NCI-H1105 treated with DMSO at 0.1 percent for 48 hours (cell line): ENCODE measurements at places on chromosomes 5 and 9.

GRCh38 chr5:6652025-6652424, 18.8 kb downstream of the SRD5A1 start:
- no peak for DNase-seq

GRCh38 chr5:143887903-143888665, 76.1 kb downstream of the HMHB1 start:
- DNase-seq = no peak

DNA sequence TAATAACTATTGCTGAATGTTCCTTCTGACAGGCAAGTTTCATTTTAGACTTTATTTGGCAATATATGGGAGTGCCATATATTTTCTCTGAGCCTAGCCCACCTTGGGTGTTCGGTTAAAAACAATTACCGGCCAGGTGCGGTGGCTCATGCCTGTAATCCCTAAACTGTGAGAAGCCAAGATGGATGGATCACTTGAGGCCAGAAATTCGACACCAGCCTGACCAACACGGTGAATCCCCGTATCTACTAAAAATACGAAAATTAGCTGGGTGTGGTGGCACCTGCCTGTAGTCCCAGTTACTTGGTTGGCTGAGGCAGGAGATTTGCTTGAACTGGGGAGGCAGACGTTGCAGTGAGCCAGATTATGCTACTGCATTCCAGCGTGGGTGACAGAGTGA, 47.9 kb downstream of the TNFSF15 start:
- DNase-seq = no peak

- no peak for DNase-seq
Observed at GRCh38 chr9:19969721-19970120, 180.9 kb upstream of the SLC24A2 start.

- DNase-seq = peak; percentile 36
Observed at GRCh38 chr9:95171001-95171400, 146.5 kb downstream of the FANCC start.

DNA sequence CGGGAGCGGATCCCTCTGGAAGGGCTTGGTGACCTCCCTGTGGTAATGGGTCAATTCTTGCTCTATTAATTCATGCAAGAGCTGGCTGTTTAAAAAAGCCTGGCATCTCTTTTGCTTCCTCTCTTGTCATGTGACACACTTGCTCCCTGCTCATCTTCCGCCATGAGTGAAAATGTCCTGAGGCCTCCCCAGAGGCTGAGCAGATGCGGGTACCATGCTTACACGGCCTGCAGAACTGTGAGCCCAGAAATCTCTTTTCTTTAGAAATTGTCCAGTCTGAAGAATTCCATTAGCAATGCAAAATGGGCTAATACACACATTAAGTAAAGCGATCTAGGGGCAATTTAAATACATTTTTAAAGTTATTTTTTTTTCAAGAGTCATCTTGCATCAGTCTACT, 48.7 kb upstream of the CDK20 start:
- DNase-seq = no peak

- no peak for DNase-seq
Observed at GRCh38 chr9:23790351-23791260, 35.4 kb downstream of the ELAVL2 start.

DNA sequence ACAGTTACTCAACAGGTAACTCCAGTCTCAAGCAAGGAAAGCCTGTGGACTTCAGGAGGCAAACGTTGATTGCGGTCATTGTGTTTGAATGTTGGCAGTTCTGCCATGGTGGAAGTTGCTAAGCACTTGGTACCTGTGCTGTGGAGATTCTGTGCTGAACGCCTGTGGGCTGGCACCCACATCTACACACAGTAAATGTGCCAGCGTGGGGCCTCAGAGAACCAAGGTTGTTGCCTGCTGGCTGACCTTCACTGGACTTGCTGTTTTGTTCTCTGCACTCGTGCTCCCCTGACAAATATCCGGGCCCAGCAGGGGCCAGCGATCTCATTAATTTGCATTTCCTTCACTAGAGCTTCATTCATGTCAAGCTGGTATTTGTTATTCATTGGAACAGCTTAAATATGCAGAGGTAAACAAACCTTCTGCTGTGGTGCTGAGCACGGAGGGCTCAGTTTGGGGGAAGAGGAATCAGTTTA, 141.8 kb downstream of the PRKACG start:
- DNase-seq = no peak

- no peak for DNase-seq
Observed at GRCh38 chr5:149024477-149024876, 38.4 kb downstream of the SH3TC2 start.

DNA sequence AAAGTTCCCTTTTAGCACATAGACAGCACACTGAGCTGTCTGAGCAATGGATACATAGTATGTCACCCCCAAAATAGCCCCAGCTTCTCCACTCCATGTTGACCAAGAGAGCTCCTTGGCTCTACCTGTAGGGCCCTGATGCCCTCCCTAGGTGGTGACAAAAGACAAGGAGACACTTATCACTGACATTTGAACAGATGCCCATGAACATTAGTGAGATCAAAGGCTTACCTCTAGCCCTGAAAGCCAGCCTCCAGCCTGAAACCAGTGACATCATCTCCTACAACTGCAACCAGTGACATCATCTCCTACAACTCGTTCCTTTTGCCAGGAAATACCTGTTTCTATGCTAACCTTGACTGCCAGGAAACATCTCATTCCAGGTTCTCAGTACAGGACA, 122.7 kb downstream of the FSTL4 start:
- no peak for DNase-seq

DNA sequence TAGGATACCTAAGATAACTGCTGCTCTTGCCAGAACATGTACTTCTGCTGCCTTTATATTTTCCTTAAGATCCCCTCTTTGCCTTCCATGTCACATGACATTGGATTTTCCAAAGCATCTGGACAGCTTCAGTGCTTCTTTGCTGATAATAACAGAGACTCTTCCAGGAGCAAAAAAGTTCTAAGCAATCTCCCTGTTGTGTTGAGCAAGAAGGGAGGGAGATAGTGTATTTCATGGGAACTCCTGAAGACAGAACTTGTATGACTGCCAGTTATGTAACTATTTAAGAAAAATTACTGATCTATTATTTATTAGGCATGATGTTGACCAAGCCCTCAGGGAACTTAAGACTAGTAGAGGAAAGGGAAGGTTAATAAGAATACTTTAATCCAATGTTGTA, 454.7 kb downstream of the SPATA31D1 start:
- DNase-seq = no peak

- DNase-seq = no peak
Observed at GRCh38 chr5:36236801-36237200, 4.9 kb downstream of the NADK2 start.

DNA sequence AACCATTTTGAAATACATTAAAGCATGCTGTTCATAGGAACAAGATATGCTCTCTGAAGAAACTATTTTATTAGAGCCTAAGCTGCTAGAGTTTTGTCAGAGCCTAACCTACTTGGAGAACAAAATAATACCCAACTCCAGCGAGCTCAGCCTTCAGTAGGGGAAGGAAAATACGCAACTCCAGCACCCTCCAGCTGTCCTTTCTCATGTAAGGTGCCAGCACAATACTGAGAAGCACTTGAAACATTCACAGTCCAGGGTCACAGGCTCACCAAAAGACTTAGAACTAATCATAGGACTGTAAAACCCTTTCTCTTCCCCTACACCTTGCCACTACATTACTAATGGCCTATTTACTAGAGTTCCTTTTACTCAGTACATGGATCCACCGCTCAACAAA, 18.9 kb downstream of the DPYSL3 start:
- DNase-seq = no peak

DNA sequence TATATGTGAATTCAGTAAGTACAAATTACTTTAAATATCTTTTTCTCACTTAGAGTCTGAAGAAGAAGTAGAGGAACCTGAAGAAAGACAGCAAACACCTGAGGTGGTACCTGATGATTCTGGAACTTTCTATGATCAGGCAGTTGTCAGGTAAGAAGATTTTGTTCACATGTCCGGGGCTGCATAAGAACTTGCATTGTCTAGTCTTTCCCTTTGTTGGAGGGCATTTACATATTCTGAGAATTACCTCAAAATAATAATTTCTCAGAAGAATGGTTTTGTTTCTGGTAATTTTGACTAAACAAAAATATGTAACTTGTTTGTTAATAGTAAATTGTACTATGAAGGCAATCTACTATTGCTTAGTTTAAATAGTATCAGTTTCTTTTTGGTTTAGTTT, 23.7 kb downstream of the G3BP1 start:
- no peak for DNase-seq

GRCh38 chr5:139808481-139809330, 13.1 kb downstream of the PSD2 start:
- no peak for DNase-seq

- no peak for DNase-seq
Observed at GRCh38 chr5:167525004-167525403, 766.4 kb upstream of the WWC1 start.

DNA sequence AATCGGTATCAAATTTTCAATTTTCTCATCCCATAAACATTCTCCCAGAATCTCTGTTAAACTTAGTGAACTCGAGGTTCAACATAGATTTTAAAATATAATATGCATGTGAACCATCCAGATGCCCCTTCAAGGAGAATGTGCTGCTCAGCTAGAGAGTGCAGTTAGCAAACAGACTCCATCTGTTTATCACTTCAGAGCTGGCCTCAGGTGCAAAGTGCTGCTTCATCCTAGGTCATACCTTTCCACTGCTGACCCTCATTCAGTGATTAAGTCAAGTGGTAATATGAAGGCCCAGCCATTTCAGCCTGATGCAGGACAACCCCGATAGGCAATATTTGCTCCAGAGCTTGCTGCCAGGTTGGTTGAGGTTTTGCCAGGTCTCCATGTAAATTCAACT, 339.0 kb upstream of the POU5F2 start:
- no peak for DNase-seq

- DNase-seq = peak; percentile 68
Observed at GRCh38 chr9:90999425-91000397, 198.1 kb downstream of the SYK start.

DNA sequence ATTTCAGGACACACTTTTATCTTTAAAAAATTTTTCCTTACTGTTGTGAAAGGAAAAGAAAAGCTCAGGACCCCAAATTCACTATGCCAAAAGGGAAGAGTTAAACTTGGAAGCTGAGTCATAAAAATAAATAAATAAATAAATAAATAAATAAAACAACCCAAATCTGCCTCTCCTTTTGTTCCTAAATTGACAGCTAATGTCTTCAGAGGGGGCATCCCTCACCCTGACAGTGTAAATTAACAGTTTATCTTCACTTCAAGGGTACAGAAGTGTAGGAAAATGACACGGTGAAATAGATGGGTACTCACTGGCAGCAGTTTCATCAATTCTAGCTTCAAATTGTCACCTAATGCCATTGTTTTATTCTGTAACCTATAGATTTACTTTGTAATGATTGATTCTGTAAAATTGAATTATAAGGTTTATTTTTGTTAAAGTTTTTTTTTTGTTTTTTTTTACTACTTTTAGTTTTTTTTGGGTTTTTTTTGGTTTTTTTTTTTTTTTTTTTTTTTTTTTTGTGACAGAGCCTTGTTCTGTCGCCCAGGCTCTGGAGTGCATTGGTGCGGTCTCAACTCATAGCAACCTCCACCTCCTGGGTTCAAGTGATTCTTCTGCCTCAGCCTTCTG, 18.5 kb upstream of the ANXA1 start:
- DNase-seq = peak; percentile 23

- DNase-seq = no peak
Observed at GRCh38 chr9:523444-523843, 308.8 kb downstream of the DOCK8 start.

- no peak for DNase-seq
Observed at GRCh38 chr5:90562341-90562740, 3.7 kb downstream of the ADGRV1 start.

DNA sequence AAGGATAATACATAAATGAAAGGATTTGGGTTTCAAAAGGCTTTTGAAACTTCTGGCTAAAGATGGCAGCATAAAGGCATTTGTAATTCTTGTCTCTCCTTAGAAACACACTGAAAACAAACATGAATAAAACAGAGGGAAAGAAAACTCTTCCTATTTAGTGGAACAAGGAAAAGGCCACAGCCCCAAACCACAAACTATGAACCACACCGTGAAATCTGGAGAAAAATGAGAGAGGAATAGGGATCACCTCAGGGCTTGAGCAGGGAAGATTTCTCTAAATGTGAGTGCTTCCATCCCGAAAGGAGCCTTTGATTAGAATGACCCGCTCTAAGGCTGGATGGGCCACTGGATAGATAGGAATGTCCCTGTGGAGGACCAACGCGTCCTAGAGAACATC, 119.6 kb downstream of the SEC61B start:
- DNase-seq = no peak

- no peak for DNase-seq
Observed at GRCh38 chr9:131492070-131492469, 10.6 kb upstream of the POMT1 start.

DNA sequence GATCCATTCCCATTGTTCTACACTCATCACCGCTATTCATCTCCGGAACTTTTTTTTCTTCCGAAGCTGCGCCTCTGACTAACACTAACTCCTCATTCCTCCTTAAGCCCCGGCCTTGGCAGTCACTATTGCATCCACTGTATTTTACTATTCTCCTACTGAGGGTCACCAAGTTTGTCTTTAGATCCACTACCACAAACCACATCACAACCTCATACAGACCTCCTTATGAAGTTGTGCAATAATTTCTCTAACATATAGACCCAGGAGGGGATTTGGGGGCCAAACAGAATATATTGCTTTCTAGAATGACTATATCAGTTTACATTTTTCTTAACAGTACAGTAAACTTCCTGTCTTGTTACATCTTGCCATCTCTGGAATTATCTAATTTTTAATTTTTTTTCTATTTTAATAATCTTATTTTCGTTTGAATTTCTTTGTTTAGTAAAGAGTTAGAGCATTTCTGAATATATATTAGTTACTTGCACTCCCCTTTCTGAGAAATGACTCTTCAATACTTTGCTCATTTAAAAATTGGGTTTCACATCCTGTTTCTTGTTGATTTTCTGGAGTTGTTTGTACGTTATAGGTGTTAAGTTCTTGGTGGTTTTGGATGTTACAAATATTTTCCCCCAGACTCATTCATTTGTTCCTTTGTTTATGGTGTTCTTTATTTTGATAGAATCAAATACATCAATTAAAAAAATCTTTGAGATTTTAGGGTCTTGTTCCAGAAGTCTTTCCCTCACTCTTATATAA, 37.1 kb downstream of the DMRT2 start:
- no peak for DNase-seq

- no peak for DNase-seq
Observed at GRCh38 chr5:78765116-78765515, 116.5 kb upstream of the LHFPL2 start.

- no peak for DNase-seq
Observed at GRCh38 chr9:70085241-70085640, 41.6 kb downstream of the MAMDC2 start.

DNA sequence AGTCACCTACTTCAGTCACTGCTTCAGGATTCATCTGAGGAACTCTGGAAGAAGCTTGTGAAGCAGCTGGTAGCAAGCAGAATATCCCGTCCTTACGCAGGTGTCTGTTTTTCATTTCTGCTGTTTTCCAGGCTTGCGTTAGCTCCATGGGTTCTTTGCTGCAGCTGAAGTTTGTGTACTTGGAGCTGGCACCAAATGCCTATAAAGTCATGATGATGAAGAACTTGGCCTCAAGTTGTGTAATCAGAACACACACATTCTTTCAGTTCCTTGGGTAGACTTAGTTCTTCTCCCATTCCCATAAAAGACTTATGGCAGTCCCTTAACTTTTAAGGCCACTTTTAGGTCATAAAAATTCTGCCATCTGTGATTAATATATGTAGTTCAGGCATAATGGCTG, 116.7 kb downstream of the LRRC70 start:
- no peak for DNase-seq

GRCh38 chr5:82018462-82018861, 46.6 kb downstream of the ATG10 start:
- DNase-seq = no peak

GRCh38 chr5:145497052-145497451, 338.1 kb downstream of the PRELID2 start:
- no peak for DNase-seq

- DNase-seq = no peak
Observed at GRCh38 chr5:30343707-30344106, 849.8 kb upstream of the CDH6 start.
